Femur (tissue), 1 donor: ENCODE measurements at places on chromosomes 12 and 14.

GRCh38 chr12:62158461-62159360, 101.5 kb upstream of the USP15 start:
- DNase-seq, result no peak

GRCh38 chr12:94864987-94865386, 138.5 kb downstream of the NDUFA12 start:
- no peak for DNase-seq

- no peak for DNase-seq
Observed at GRCh38 chr14:31127690-31128089, 79.9 kb downstream of the HECTD1 start.

GRCh38 chr12:71448150-71448581, 8.6 kb downstream of the LGR5 start:
- no peak for DNase-seq

- peak; percentile 58 for DNase-seq
Observed at GRCh38 chr12:80716696-80717469, at the start of gene MYF5. MYF5 (plus strand) TSS chr12:80716912; CDS start chr12:80717064, 152 bp downstream.

DNA sequence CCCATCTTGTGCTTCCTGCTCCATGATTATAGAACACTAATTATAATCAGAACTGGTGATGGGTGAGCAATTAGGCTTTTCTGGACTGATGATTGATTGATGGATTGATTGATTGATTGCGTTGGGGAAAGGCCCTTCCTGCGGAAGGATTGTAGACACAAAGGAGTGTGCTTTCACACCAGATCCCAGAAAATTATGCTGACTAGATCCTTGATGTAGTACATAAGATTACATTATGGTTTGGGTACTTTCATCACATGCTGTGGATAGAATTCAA, 8.4 kb downstream of the PELI2 start:
- DNase-seq, result no peak

DNA sequence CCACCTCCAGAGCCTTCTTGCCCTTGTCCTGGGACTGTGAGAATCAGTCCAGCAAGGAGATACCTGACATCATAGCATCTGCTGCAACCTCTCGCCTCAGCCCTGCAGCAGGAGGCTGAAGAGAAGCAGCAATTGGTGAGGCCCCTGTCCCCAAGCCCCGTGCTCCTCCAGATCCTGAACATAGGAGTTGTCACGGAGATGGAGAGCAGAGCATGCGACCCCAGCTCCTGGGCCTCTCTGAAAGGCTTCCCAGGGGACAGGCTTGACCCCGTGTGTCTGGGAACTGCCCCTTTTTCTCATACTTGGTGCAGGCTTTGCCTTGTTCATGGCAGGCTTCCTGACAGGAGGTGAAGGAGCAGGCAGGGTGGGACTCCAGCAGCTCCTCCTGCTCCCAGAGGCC, 127.7 kb upstream of the PZP start:
- no peak for DNase-seq

DNA sequence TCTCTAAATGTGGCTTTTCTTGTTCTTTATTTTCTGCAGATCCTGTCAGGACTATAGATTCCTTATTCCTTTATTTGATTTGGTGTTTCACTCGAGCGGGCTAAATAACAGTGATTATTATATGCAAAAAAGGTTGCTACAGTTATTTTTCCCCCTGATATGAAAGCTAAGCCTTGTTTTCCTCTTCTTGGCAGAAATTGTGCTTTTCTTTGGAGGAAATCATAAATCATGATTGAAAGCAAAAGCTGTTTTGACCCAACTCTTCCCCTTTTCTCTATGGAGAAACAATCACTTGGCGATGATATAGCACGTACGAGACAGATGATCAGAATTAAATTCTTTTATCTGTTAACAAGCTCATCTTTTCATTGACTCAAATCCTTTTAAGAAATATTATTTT, 31.4 kb downstream of the PPFIBP1 start:
- DNase-seq, result no peak
